Fibroblast of the aortic adventitia (primary cell): ENCODE measurements at places on chromosomes 1 and 21.

- DNase-seq, result no peak
Observed at GRCh38 chr1:98044766-98045165, 123.9 kb upstream of the DPYD start.

DNA sequence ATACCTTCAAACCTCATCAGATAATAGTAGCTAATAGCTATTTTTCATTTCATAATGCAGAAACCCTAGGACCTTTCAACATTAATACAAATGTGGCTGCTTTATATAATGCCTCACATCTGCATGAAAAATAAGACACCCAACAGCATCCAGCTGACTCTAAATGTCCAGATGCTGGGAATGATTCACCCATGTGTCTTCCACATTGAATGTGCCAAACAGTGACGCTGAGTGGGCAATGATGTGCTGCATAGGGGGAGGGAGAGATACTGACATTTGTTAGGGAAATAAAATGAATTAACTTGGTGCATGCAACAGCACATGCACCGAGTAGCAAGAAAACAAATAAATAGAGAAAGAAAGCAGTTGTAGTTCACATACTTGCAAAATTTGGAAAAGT is 199.3 kb downstream of the DSCAM start:
- DNase-seq, result no peak

DNA sequence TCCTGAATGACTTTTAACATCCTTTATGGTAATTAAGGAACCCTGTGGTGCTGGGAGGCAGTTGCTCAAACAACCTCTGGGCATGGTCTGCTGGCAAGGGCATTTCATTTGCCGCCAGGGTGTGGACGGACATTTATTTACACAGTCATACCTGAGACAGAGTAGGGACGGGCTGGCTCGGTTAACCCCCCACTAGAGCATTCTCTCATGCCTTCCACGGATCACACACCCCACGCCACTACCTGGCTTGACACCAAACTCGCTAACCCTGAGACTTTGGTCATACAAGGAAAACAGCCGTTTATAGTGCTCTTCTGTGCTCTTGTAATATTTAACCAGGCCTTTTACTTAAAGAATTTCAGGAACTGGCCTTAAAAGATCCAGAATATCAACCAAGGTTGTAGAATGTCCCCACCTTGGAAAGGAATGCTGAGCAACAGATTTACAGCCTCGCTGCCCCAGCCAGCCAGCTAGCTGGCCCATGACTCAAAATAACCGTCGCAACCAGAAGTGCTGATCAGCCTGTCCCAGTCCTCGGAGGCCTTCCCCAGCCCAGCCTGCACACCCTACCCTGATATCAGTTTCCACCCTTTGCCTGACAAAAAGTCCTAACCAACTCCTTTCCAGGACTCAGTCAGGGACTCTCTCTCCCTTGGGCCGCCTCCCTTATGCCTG is 6.5 kb upstream of the PDXK start:
- peak; percentile 61 for DNase-seq

DNA sequence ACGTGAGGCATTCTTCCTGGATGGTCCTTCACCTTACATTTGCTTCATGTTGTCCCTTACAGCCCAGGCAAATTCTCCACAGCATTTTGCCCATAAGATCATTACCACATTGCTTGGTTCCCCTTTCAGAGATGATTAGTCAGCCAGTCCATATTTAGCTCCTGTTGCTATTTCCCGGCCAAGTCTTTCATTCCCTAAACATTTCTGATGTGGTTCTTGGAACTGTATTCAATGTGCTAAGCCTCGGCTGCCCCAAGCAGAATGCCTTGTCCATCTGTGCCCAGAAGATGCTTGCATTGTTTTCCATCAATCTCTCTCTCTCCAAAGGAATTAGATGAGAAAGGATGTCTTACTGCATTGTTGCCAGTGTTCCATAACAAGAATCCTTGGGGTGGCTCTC is 420.9 kb upstream of the CAMK1G start:
- peak; percentile 46 for DNase-seq

GRCh38 chr1:83854456-83854855 is 144.5 kb downstream of the TTLL7 start:
- no peak for DNase-seq

DNA sequence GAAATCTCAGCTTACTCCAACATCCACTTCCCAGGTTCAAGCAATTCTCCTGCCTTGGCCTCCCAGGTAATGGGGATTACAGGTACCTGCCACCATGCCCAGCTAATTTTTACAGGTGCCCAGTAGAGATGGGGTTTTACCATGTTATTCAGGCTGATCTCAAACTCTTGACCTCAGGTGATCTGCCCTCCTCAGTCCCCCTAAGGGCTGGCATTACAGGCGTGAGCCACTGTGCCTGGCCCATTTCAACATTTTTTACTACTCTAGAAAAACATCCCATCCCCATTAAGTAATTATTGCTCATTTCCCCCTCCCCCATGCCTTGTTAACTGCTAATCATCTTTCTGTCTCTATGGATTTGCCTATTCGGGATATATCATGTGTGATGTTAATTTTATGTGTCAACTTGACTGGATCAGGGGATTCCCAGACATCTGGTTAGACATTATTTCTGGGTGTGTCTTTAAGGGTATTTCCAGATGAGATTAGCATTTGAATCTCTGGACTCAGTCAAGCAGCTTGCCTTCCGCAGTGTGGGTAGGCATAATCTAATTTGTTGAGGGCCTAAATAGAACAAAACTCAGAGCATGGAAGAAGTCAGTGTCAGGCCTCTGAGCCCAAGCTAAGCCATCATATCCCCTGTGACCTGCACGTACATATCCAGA is 33.0 kb upstream of the ZBTB8B start:
- no peak for DNase-seq

DNA sequence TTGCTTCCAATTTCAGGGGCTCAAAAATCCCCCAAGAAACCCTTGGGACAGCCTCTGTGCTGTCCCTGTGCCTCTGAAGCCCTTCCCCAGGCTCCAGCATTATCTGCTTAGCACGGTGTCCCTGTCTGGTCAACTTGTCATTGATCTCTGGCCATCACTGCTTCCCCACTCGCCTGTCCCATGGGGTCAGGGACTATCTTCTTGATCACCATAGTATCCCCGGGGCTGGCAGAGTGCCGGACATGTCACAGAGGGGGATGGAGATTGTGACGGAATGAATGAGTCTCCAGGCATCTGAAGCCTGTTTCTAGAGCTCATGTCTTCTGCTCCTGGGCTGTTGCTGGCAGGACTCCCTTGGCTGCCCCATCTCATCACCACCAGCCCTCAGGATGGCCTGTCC is 99.4 kb upstream of the VAMP3 start:
- no peak for DNase-seq

- DNase-seq, result no peak
Observed at GRCh38 chr1:168421399-168422004, 122.3 kb downstream of the XCL2 start.

- DNase-seq, result no peak
Observed at GRCh38 chr1:2584686-2585317, 1.8 kb upstream of the PRXL2B start.

- peak; percentile 43 for DNase-seq
Observed at GRCh38 chr1:181423301-181423918, 59.9 kb upstream of the CACNA1E start.

GRCh38 chr1:245486775-245487470 is 332.1 kb downstream of the KIF26B start:
- DNase-seq, result no peak

DNA sequence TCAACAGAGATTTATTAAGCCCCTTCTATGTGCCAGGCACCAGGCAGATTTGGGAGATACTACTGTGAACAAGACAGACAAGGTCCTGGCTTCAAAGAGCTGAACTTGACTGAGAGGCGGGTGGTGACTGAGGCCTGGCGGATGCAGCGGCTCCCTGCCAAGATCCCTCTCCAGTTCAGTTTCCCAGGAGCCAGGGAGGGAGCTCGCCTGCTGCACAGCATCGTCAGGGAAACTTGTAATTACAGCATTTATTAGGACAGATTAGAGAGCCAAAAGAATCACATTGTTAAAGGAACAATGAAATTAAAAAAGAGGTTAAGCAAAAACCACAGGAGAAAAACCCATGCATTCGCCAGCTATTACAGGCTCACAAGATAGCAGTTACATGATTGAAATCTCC is 55.3 kb downstream of the ETS2 start:
- peak; percentile 16 for DNase-seq

- DNase-seq, result peak; percentile 7
Observed at GRCh38 chr1:177423090-177423489, 252.3 kb downstream of the BRINP2 start.

GRCh38 chr1:73909043-73909562 is 288.9 kb downstream of the LRRIQ3 start:
- no peak for DNase-seq

DNA sequence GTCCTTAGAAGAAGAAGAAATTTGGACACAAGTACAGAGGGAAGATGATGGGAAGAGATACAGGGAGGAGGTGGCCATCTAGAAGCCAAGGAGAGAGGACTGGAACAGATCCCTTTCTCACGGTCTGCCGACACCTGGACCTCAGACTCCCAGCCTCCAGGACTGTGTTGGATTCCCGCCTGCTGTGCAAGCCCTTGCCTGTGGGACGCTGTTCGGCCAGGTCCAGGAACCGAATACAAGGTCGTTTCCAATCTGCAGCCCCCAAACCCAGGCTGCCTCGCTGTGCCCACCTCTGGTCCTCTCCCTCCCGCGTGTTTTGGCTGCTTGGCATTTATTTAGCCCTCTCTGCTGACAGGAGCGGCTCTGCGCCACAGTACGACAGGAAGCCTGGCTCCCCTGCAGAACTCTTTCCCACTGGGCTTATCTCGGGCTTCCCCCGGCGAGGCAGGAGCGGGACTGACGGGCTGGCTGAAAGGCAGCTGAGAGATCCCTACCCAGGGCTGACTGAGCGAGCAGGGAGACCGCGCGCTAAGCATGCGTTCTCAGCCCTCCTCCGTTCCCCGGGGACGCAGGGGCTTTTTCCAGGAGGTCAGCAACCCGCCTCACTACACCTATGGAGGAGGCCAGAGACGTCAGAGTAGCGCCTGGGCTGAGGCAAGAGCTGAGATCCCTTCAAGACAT is 238.4 kb downstream of the TNR start:
- no peak for DNase-seq

DNA sequence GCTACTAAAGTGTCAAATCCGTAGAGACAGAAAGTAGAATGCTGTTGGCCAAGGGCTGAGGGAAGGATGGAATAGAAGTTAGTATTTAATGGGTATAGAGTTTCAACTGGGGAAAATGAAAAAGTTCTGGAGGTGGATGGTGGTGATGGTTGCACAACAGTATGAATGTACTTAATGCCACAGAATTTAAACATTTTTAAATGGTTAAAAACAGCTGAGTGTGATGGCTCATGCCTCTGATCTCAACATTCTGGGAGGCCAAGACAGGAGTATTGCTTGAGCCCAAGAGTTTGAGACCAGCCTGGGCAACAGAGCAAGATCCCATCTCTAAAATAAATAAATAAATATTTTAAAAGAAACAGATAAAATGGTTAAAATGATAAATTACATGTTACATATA is 44.5 kb downstream of the PIK3R3 start:
- DNase-seq, result no peak

- DNase-seq, result no peak
Observed at GRCh38 chr1:179545321-179545720, 30.4 kb downstream of the NPHS2 start.

DNA sequence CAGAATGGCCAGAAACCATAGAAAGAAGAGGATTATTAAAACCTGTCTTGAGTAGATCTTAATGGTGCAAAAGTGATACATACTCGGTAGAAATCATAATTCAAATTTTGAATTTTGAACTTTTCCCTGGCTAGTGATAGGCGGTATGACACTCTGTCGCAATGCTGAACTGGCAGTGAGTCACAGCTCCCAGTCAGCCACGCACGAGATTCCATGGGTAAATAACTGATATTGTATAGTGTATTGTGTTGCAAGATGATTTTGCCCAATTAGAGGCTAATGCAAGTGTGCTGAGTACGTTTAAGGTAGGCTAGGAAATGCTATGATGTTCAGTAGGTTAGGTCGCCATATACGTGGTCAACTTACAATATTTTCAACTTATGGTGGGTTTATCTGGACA is 207.0 kb downstream of the SIPA1L2 start:
- DNase-seq, result peak; percentile 9

- peak; percentile 80 for DNase-seq
Observed at GRCh38 chr1:208132287-208132882, 111.8 kb downstream of the PLXNA2 start.

DNA sequence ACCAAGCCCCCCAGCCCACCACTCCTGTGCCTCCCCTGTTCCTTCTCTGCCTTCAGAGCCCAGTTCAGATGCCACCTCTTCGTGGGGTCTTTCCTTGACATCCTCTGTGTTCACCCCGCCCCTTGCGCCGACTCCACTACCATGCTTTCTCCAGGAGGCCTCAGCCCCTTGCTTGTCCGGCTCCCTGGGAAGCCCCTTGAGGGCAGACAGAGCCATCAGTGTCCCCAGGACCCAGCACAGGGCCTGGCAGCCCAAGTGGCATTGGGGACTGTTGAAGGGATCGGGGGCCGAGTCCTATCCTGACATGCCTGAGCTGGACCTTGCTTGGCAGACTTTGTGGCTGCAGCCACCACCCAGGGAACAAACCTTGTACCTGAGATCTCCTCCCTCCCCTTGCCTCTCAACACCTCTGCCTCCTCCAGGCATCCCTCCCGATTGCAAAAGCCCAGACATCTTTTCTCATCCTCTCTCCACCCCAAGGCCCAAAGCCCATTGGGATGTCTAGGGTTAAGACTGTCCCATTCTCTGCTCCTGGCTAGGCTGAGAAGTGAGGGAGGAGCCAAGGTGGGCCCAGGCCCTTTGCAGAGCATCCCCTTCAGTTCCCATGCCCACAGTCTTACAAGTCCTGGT is 3.4 kb downstream of the CLDN19 start:
- DNase-seq, result no peak

DNA sequence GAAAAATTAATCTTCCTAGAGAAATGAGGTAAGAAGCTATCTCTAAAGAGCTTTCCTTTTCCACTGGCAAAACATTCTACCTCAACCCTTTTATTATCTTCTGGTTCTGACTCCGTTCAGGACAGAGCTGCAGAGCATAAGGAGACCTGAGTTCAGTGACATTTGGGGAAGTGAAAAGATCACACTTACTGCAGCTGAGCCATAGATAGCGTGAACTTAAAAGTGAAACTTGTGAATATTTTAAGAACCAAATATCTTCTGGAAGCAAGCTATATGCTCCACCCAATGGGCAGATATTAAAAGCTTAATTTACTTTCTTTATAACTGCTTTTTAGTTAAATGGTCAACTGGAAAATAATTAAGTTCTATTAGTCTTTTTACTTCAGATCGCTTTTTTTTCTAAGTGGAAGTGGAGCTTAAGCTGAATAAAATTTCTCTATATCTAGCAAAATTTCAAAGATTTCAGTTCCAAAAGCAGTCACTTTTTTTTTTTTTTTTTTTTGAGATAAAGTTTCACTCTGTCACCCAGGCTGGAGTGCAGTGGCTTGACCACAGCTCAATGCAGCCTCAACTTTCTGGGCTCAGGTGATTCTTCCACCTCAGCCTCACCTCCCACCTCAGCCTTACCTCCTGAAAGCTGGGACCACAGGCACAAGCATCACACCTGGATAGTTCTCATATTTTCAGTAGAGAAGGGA is 11.9 kb downstream of the PTPN22 start:
- DNase-seq, result peak; percentile 28
